Body of pancreas (tissue), 4 donors: ENCODE measurements at places on chromosomes 7 and 10.
A peak's percentile ranks its signal among the peaks of the same experiment; 100 is the strongest.

DNA sequence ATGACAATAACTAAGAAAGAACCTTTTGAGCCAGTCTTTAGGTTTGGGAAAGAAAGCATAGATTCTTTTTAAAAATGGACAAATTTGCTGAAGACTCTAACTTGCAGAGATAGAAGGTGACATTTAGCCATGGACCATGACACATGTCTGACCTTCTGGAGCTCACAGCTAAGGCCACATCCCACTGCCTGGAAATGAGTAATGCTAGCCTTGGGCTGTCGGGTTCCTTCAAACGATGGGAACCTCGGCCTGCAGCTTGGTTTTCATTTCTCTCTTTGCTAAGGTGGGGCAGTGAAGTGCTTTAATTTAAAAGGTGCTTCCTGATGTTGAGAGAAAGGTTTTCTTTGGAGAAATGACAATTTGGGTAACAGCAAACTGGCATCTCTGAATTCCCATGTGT, 223.2 kb downstream of the FANK1 start:
- DNase-seq, result no peak

GRCh38 chr10:44477046-44477425, 92.1 kb upstream of the CXCL12 start:
- peak; percentile 42 for DNase-seq

DNA sequence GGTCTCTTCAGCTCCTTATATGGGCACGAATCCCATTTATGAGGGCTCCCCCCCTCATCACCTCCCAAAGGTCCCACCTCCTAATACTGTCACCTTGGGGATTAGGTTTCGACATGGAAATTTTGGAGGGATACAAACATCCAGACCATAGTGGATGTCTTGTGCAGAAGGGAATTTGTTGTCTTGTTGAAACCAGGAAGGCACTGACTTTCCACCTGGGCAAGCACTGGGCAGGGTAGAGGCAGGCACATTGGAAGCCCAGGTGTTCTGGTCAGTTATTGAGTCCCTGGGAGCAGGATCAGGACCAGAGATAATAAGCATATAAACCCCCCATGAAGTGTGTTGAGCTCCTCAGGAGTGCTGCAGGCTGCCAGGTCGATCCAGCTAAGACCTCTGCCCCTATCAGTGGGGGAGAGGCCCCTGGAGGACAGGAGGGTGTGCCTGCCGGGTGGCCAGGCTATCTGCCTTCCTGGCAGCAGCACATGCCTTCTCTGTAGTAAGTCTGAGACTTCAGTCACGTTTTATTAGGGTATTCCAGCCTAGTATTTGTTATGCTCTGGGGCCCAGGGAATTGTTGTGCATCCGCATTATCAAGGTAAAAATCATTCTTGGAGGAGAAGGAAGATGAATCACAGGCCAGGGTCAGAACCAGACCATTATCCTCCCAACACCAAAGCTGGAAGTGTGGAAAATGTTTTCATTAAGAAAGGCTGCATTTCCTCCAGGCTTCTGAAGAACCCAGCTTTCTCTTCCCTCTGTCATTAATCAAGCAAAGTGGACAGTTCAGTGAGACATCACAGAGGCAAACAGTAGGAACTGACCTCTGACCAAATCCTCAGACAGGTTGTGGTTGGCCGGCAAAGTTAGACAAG, 503.1 kb downstream of the GRID1 start:
- DNase-seq, result no peak

DNA sequence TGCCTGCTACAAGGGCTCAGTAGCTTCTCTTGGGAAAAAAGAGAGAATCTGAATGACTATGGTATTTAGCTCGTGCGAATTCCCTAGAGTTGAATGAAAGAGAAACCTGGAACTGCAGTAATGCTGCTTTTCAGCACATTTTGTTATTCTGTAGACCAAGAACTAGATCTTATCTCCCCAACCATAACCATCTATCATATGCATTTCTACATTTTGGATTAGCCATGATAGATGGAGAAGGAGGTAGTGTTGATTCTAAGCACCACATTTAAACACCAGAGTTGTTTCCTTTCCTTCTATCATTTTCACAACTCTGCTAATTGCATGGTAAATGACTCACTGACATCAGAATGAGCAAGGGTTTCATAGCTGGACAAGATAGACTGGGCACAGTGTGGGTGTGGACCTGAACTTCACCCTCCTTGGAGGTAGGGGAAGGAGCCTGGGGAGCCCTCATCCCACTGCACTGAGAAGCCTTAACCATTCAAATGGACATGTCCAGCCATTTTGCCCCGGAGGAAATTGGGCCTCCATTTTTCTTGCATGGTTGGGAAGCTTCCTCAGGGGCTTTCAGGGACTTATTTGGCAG, 55.3 kb upstream of the BMPER start:
- no peak for DNase-seq

- no peak for DNase-seq
Measured at GRCh38 chr10:98149858-98150257, 15.4 kb downstream of the R3HCC1L start.

DNA sequence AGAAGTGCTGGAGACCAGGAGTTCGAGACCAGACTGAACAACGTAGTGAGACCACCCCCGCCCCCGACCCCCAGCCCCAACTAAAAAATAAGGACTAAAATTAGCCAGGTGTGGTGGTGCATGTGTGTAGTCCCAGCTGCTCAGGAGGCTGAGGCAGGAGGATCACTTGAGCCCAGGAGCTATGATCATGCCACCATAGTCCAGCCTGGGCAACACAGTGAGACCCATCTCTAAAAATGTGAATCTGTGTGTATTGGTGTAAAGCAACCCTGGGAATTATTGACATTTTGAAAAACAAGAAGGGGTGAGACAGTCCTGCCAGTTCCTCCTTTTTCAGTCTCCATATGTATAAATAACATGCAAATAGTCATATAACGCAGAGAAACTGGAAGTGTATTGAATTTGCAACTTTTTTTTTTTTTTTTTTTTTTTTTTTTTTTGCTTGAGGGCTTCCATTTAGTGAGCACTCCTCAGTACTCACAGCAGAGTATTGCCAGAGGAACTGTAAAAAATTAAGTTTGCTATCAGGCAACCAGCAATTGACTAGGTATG, 3.4 kb upstream of the ITGB1 start:
- no peak for DNase-seq

- no peak for DNase-seq
Measured at GRCh38 chr7:136942401-136942800, 73.9 kb downstream of the CHRM2 start.

- no peak for DNase-seq
Measured at GRCh38 chr7:46210467-46210866, 289.4 kb upstream of the IGFBP3 start.

DNA sequence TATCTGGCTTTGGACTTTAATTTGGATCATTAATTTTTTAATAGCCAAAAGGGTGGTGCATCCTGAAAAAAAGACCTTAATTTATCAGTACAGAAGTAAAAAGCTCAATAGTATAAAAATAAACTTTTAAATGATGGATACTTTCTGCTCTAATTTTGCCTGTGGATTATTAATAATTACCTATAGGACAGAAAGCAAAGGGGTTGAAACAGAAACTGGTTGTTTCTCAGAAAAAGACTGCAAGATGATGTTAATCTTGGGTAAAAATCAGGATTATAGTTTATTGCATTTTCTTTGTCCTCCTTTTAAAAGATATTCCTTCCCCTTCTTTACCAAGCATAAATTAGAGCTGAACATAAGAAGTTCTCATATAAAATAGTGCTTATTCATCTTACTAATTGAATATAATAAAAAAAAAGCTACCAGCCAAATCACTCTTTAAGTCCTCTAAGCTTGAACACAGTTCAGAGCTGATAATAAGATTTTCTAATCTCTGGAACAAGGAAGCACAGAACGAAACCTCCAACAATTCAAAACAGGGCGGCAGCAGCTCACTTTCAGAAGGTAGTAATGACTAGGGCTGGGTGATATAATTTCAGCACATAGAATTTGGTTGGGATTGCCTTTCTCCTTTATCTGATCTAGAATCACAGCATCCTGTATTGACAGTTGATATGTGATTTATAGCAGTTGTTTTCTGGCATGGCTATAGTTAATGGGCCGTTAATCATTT, 8.1 kb upstream of the GPR85 start:
- DNase-seq, result no peak

DNA sequence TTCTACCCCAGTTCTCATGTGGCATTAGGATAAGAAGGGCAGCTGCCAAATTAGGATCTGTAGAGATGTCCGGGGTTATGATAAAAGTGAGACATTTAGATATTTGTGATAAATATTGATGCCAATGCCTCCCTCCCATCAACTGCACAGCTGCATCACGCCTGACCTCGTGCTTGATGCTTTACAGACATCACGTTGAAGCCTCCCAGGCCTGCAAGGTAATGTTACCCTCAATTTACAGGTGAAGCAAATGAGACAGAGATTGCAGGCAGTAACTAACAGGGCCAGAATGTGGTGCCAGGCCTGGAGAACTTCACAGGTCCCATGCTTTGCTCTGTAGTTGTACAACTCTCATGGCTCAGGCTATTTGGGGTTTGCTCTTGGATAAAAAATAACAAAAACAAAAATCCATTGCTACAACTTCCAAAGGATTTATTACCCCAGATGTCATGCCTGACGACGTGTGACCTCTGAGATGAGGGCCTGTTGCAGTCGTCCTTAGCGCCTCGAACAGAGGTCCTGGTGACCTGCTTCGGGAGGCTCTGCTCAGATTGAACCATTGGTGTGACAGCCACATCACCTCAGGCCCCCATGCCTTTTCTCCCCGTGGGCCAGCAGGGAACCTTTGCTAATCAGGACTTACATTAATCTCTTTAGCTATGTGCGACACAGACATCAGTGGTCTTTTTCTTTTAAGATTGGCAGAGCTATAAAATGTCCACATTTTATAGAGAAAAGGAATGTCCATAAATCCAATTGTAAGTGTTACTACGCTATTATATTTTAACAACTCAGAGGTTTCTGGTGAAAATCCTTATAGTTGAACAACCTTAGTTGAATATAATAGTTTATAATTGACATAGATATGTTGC, 169.3 kb downstream of the ADAM12 start:
- no peak for DNase-seq

- DNase-seq, result no peak
Measured at GRCh38 chr10:49598986-49599385, 11.1 kb upstream of the SLC18A3 start.

GRCh38 chr10:29555091-29555745, 79.6 kb downstream of the SVIL start:
- DNase-seq, result no peak

DNA sequence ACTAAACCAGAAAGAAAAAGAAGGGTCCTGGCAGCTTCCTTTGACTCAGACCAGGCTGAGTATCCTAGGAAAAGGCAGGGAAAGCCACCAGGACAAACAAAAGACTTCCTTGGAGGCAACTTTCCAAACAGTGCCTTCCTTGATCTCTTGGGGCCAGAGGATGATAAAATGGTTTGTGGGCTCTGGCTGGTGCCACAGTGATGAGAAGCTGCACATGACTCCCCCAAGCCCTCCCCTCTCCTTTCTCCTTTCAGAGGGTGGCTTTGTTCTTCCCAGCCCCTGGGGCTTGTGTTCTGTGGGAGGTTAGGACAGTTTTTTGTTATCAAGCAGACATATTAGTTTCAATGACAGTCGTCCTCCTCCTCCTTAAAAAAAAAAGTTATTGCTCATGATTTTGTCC, 183.2 kb downstream of the SEM1 start:
- no peak for DNase-seq

DNA sequence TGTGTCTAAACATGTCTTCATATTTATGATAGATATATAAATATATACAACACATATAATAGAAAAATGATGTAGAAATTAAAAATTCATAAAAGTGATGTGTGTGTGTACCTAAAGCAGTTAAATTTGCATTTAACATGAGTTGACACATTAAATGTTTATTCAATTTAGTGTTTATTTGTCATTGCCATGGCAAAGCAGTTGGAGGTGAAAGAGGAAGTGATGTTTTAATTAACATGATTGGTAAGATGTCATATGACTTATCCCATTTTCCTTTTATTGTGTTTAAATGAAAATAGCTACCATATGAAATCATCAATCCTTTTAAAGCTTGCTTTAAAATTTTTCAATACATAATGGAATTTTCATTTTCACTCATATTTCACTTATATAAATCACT, 452.6 kb downstream of the SUGCT start:
- no peak for DNase-seq

DNA sequence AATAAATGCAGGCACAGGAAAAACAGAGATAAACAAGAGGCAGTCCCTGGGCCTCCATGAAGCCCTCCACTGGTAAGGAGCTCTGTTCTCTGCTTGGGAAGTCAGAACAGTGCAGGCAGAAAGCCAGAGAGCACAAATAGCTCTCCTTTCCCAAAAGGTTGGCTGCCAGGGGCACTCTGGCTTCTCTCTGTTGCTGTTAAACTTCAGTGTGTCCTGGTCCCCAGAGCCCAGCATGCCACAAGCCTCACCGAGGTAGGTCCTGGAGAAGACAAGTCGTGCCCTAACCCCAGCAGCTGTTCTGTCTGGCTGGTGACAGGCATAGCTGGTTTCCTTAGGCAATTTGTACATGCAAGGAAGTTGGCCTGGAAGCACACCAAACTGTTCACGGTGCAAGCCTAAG, 17.3 kb downstream of the SLC16A12 start:
- peak; percentile 64 for DNase-seq

DNA sequence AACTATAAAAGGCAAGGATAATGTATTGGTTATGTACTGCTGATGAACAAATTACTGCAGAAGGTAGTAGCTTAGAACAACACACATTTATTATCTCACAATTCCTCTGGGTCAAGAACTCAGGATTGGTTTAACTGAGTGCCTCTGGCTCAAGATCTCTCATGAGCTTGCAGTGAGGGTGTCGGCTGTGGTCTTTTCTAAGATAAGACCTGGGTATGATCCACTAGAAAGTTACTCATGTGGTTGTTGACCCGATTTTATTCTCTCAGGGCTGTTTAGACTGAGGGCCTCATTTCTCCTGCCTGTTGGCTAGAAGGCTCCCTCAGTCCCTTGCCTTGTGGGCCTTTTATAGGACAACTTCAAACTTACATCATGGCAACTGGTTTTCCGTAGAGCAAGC, 86.7 kb downstream of the VWDE start:
- no peak for DNase-seq

DNA sequence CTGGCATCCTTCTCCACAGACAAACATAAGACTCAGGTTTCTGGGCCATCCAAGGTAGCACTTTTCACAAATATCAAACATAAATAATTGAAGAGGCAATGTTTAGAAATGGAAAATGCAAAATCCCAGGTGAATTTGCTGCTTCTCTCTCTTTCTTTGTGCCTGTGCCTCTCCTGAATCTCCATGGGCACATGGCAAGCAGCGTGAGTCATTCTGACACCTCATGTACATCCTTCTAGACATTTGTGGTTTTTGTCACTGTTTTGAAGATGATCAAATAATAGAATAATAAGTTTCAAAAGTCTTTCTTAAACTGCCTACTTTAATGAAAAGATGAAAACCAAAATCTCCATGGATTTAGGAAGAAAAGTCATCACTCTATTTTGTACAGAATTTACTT, 60.3 kb upstream of the RAB11FIP2 start:
- no peak for DNase-seq
